Activated T-helper 1 cell treated with anti-CD3 and anti-CD28 coated beads, Interleukin-2, amount 50 U/mL, for 16 hours (primary cell): ENCODE measurements at places on chromosomes 2 and 18.

GRCh38 chr2:226699321-226699720 is 100.3 kb downstream of the IRS1 start:
- no peak for DNase-seq

GRCh38 chr2:52083214-52083613 is 1051.3 kb upstream of the NRXN1 start:
- no peak for DNase-seq

DNA sequence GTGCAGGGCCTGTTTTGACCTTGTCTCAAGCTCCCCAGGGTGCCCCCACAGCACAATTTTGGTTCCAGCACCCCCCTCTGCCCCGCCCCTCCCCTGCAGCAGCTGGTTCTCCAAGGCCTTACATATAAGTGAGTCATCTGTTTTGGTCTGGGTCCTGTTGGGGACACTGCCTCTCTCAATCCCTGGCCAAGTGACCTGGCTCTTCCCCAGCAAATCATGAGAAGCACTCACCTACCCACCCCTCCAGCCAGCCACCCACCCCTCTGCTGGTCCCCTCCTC is 90.5 kb downstream of the INHBB start:
- no peak for DNase-seq

DNA sequence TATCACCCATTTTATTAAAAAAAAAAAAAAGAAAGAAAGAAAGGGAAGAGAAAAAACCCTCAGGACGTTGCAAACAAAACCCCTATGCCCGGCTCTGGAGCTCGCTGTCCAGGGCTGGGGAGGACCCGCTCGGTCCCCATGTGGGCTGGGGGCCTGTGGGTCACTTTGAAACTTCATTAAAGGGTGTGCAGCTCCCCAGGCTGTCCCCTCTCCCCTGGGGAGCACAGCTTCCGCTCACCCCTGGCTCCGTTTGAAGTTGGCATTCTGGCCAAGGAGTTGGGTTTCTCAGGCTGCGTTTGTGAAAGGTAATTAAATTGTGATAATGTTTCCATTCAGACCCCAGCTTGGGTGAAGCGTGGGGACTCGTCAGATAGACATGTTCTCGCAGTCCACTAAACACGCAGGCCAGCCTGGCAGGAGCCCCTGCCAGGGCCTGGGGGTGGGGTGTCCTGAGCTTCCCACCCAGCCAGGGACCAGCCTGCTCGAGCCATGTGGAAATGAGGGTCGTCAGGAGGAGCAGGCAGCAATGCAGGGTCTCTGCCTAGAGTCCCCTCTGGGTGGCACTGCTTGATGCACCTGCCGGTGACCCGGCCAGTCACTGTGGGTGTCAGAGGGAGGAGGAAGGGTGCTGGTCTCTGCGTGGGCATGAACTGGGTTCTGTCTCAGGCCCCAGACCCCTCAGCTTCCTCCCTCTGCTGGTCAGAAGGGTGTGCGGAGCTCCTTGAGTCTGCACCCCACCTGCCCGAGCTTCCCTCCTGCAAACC is 166.2 kb downstream of the INHBB start:
- DNase-seq = no peak

DNA sequence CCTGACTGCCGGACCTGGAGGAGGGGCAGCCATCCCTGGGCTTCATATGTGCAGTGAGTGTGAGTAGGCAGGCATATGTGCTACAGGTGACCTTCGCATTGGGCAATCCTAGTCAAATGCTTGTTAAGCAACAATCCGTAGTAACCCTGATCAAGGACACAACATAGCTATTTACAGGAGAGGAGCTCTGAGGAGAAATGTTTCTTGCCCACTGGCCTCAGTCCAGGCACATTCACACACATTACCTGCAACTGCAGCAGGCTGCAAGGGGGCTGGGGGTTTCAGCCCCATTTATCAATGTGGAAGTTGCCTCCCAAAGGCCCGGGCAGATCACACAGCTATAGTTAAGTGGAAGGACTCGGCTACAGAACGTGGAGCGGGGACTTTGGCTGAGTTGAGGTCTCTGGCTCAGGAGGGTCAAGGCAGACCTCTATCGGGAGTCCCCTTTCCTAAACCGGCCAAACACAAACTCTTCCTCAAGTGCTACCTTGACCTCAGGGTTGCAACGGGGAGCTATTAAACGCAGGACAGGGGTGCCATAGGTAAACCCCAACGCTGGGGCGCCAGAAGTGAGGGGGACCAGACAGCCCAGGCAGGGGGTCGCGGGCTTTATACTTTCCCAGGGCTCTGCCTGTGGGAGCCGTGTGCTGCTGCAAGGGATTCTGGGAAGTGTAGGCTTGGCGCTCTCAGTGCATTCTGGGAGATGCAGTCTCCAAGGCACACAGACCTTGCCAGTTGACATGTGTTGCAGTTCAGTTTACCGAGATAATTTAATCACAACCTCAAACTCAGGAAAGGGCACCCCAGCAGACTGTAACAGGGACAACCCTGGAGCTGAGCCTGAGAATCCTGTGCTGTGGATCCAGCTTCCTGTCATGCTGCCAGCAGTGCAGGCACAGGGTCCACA is 9.4 kb downstream of the KHK start:
- DNase-seq = no peak

DNA sequence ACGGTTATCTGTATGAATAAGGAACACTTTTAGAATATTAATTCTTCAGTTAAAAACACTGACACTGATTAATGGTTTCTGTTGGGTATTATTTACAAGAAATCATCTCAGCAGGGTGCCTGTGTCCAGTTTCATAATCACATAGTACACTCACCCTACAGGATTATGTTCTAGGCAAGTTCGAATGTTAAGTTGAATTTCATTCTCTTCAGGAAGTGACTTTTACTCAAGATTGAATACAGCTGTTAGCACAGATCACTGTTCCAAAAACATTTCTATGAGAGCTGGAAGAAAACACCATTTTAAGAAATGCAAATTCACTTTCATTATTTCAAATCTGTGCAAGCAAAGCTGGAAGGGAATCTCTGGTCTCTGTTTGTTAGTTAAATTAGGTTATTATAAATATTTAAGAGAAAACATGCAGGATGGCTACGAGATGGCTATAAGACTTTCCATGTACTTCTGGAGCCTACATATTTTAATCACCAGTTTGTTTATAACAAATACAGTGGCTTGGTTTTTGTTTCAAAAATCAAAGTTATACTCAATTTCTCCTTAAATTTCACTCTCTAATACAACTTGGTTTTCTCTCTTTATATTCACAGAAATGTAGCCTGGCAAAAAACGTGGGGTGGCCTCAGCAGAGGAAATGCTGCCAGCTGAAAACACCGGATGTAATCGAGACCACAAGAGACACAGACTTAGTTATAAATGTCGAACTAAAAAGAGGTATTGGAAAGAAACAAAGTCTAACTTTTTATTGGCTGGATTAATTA is 65.8 kb downstream of the RBMS1 start:
- no peak for DNase-seq
